ENCODE measurements at places on chromosomes 12 and 14. TPM values are rescaled to one million over a fixed set of nuclear protein-coding genes. Genes with fewer than 3 reads are reported as not detected.

Gene BHLHE41
- total RNA-seq, result 0.66 TPM

Gene KRT3
- total RNA-seq, result 0.07 TPM

Gene GLT8D2
- total RNA-seq, result 0.25 TPM

Gene KIF5A
- total RNA-seq, result 0.29 TPM

Gene SUOX
- total RNA-seq, result 10.1 TPM

Gene SPX
- total RNA-seq, result 2.5 TPM

Gene PELI2
- 0.93 TPM for total RNA-seq

Gene GNB3
- 2.2 TPM for total RNA-seq

Gene ANP32D
- total RNA-seq, result not detected

Gene ADAMTS20
- total RNA-seq, result not detected

Gene IL31
- not detected for total RNA-seq

Gene TGM1
- 1.3 TPM for total RNA-seq

Gene CMTM5
- not detected for total RNA-seq

Gene NCAPD2
- 67.2 TPM for total RNA-seq

Gene TNFAIP2
- 414 TPM for total RNA-seq

Gene RNASE2
- not detected for total RNA-seq

Gene STAT6
- total RNA-seq, result 54.2 TPM

Gene INHBC
- total RNA-seq, result 0.05 TPM

Gene TBX3
- 28.7 TPM for total RNA-seq

Gene HOXC12
- total RNA-seq, result not detected

Gene HNRNPC
- total RNA-seq, result 1,109 TPM

Gene TMPRSS12
- not detected for total RNA-seq

Gene KRT2
- total RNA-seq, result not detected

Gene C12orf50
- not detected for total RNA-seq

Gene OR4K2
- total RNA-seq, result not detected

Gene PPM1H
- 7.1 TPM for total RNA-seq

Gene IL22
- not detected for total RNA-seq

Gene SERPINA9
- total RNA-seq, result not detected

Gene C12orf43
- total RNA-seq, result 23.7 TPM

Gene IFNG
- not detected for total RNA-seq

Gene NEUROD4
- total RNA-seq, result 0.02 TPM

Gene HOXC6
- 5.3 TPM for total RNA-seq

Gene KRT7
- total RNA-seq, result 4,321 TPM

Gene OTX2
- total RNA-seq, result not detected

Gene FAM181A
- not detected for total RNA-seq

Gene PTGDR
- not detected for total RNA-seq

All from A549 treated with CORT108297 at 1 μM for 4 hours (cell line).